ENCODE measurements at places on chromosomes 4 and X. TPM values are rescaled to one million over a fixed set of nuclear protein-coding genes. Genes with fewer than 3 reads are reported as not detected.

GRCh38 chrX:9019151-9019550 is 14.8 kb downstream of the FAM9B start:
- DNase-seq, result no peak

- DNase-seq, result no peak
Observed at GRCh38 chr4:26030780-26031179, 116.8 kb downstream of the SMIM20 start.

DNA sequence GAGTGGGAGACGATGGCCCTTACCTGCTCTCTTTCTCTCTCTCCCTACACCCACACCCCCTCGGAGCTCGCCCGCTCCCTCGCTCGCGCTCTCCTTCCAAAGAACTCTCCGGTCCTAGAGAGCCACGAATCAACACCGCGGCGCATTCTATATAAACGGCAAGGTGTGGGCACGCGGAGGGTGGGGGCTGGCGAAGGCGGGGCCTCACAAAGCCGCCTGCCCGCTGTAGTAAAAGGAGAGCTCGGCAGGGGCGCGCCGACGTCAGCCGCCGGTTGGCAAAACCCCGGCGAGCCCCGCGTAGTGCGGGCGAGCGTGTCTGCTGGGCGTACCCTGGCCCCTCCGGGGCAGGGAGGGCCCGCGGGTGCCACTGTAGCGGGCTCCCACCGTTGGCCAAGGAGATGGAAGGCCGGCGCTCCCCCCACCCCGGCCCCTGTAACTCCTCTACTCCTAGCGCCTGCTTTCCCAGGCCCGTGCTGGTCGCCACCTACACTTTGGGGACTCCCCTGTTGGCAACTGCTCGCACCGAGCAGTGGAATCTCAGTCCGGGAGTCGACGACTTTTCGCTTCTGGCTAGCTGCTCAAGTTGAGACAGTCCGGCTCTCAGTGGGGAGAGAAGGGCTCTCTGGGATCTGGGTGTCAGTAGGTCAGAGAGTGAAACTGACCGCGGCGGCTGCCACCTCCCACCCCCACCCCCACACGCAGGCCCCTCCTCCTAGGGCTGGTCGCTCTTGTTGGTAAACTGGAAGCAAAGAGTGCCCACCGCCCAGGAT is 325.5 kb upstream of the F9 start:
- no peak for DNase-seq

DNA sequence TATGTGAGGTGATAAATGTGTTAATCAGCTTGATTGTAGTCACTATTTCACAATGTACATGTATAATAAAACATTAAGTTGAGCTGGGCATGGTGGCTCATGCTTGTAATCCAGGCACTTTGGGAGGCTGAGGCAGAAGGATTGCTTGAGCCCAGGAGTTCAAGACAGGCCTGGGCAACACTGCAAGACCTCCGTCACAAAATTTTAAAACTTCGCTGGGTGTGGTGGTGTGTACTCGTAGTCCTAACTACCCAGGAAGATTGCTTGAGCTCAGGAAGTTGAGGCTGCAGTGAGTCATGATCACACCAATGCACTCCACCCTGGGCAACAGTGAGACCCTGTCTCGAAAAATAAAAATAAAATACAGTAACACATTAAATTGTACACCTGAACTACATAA is 20.1 kb downstream of the LYAR start:
- no peak for DNase-seq

GRCh38 chr4:75338352-75338880 is 175.8 kb downstream of the RCHY1 start:
- DNase-seq, result no peak

GRCh38 chr4:156766846-156767245 is 204.8 kb downstream of the PDGFC start:
- no peak for DNase-seq

- DNase-seq, result no peak
Observed at GRCh38 chrX:103254171-103254824, 657 bp downstream of the TCEAL8 start.

DNA sequence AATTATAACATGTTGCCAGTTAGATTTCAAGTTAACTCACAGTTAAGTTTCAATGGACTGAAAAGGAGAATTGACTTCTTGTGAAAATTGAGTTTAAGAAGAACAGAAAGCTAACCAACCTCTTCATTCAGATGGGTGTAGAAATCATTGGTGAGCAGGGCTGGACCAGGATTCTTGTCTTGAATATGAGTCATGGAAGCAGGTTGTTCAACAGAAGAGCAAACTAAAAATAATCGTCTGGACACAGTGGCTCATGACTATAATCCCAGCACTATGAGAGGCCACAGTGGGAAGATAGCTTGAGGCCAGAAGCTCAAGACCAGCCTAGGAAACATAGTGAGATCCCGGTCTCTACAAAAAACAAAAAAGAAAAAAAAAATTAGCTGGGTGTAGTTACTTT is 98.2 kb downstream of the ARSJ start:
- DNase-seq, result no peak

DNA sequence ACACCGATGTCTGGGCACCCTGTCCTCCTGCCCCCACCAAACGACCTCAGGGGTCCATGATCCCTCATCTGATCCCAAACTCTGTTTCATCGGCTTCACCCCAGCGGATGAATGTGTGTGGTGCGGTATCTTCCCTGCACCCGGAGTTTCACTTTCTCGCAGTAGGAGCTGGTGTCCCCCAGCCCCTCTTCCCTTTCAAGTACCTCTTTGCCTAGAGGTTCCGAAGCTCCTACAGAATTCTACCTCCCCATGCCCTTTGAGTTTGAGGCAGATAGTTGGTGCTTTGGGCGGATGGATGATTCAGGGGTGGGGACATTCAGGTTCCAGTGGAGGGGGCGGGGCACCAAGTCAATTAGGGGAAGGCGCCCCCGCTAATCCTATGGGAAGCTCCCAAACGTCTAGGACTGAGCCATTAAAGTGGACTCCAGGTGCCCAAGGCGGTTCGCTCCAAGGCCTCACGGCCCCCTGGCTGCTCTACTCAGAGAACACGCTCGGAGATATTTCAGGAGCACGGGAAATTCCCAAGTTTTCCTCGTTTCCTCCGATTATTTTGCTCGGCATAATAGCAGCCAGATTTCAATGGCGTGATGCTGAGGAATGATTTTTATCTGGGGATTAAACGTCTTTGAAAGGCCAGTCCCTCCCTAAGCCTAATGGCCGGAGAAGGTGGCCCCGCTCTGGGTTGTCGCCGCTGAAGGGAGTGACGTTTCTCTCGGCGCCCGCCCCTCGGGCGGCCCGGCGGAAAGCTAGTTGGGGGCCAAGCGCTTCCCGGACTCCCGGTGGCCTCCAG is 1.3 kb downstream of the MSX1 start:
- no peak for DNase-seq

DNA sequence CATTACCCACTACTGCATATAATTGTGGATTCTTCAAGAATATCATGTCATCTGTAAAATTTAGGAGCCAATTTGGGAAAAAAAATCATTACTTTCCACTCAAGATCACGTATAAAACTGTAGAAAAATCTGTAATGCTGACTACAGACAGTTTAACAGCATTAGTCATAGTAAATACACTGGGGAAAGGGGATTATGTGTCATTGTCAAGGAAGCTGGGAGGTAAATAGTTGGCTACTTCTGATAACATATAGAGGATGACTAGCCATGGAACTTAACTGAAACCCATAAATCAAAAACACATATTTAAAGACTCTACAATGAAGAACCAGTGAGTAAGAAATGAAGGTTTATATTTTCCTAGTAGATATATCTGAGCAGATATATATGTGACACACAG is 1666.4 kb upstream of the IGFBP7 start:
- DNase-seq, result no peak

GRCh38 chr4:6576512-6576911 is 1.5 kb downstream of the MAN2B2 start:
- no peak for DNase-seq

- DNase-seq, result no peak
Observed at GRCh38 chrX:131262738-131263679, 26.1 kb downstream of the IGSF1 start.

- DNase-seq, result no peak
Observed at GRCh38 chr4:176824645-176825366, 32.1 kb upstream of the VEGFC start.

- DNase-seq, result no peak
Observed at GRCh38 chr4:43112139-43112538, 219.6 kb downstream of the GRXCR1 start.

DNA sequence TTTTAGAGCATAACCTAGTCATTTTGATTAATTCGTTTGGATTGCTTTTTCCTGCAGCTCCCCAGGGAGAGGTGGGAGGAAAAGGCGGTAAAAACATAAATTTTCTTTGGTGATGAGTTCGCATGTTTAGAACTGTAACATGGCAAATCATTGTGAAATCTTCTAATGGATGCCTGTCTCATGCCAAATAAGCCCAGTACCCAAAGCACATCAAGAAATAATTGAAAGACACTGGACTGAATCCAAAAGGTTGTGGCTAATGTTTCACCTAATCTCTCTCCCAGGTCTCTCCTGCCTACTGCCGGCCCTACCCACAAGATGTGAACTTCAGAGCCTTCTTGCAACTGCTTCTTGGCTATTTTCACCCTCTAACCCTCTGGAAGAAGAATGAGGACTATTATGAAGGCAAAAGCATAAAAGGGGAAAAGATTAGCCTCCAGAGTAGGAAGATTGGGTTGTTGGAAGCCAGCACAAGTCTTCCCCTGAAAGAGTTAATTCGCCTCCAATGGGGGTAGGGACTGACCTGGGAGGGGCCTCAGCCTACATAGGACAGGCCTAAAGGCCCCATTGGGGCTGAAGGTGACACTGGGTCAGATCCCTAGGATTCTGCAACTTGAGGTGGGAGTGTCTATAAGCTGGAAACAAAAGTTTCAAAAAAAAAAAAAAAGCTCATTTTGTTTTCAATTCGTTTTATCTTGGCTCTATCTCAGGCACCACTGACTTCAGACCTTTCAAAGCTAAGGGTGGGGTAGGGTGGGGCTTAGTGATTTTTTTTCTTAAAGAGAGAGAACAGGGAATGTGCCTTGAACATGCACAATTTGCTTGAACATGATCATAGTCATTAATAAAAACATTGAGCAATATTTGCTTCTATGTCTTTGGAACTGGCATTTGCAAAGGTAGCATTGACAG is 278.6 kb upstream of the KLF3 start:
- no peak for DNase-seq

- DNase-seq, result no peak
Observed at GRCh38 chr4:80507507-80507906, 172.0 kb downstream of the CFAP299 start.

- DNase-seq, result no peak
Observed at GRCh38 chrX:7047951-7048350, 99.6 kb upstream of the STS start.

DNA sequence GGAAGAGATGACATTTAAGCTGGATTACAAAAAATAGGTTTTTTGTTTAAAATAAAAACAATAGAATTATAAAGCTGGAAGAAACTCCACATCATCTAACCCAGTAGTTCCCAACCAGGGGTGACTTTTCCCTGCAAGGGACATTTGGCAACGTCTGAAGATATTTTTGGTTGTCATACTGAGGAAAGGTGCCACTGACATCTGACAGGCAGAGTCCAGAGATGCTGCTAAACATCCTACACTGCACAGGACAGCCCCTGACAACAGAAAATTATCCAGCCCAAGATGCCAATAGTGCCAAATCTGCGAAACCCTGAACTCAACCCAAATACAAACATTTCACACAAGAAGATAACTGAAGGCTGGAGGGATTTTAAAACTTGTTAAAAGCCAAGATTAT is 18.5 kb downstream of the TAB3 start:
- DNase-seq, result no peak

- DNase-seq, result no peak
Observed at GRCh38 chr4:52311464-52312125, 260.5 kb downstream of the SPATA18 start.

GRCh38 chrX:21837056-21837455 is 2.4 kb upstream of the MBTPS2 start:
- DNase-seq, result no peak

DNA sequence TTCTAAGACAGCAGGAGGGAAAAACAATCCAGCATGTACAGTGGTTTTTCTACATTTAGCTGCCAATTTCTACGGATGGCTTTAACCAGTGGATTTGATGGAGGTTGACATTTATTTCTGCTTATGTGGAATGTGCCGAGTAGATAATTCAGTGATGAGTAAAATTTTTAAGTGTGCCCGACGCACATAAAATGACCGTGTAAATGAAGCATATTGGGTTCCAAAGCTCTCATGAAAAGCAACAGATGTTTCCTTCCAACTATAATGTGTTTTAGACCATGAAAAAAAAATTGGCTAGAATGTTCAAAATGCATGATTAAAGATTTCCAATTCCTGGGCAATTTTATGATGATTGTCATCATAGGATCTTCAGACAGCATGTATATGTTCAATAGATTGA is 14.1 kb downstream of the INPP4B start:
- DNase-seq, result no peak

- DNase-seq, result no peak
Observed at GRCh38 chr4:87973283-87974169, 2.0 kb upstream of the SPP1 start.

DNA sequence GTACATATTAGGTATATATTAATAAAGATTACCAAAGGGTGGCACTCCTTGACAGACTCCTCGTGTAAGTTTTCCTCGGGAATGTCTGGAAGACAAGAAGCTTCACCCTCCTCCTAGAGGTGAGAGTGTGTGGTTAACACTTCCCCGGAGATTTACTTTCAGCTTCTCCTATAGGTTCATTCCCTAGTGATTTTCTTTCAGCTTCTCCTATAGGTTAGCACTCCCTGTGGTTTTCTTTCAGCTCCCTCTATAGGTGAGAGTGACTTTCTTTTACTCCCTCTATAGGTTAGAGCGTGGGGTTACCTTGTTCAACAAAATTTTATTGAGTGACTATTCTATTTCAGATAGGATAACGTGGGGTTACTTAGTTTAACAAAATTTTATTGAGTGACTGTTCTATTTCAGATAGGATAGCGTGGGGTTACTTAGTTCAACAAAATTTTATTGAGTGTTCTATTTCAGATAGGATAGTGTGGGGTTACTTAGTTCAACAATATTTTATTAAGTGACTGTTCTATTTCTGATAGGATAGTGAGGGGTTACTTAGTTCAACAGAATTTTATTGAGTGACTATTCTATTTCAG is 106.0 kb upstream of the PLAC1 start:
- DNase-seq, result no peak

DNA sequence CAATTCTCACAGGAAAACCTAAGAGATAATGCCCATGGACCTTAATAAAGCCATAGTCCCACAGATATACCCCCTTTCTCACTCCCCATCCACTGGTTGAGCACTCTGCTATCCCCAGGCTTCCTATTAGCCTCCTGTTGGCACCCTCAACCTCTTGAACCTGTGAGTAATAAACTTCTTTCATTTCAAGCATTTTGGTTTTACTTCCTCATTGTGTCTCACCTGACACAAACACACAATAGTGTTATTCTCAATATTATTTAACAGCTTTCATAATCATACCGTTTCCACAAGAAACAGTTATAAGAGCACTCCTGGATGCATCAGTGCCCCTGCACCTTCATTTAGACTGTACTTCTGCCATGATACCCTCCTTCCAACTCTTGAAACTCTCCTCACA is 56.8 kb downstream of the TRPC5 start:
- no peak for DNase-seq

The AR gene
- total RNA-seq, result 12.7 TPM

The STK32B gene
- 0.22 TPM for total RNA-seq

The SLITRK4 gene
- 22.1 TPM for total RNA-seq

The PROM1 gene
- 12.6 TPM for total RNA-seq

The INTS6L gene
- 3.7 TPM for total RNA-seq

The DDIT4L gene
- total RNA-seq, result 1.4 TPM
